ENCODE measurements at places on chromosomes 1 and 21. TPM values are rescaled to one million over a fixed set of nuclear protein-coding genes. Genes with fewer than 3 reads are reported as not detected.

Gene APCS
- not detected for total RNA-seq

GRCh38 chr1:80825067-80825466 is 975.7 kb upstream of the ADGRL2 start:
- H3K4me1 ChIP-seq = no peaks in the 10 kb centered on the region
- no peak overlapping the region for H3K27ac ChIP-seq
- no peak for DNase-seq

GRCh38 chr1:52193985-52194384 is 52.1 kb downstream of the ZFYVE9 start:
- H3K4me1 ChIP-seq = peaks cover 30% of the 10 kb centered on the region
- no peak overlapping the region for H3K4me3 ChIP-seq
- H3K27me3 ChIP-seq = no peaks in the 10 kb centered on the region
- H3K36me3 ChIP-seq = no peaks in the 10 kb centered on the region
- H3K27ac ChIP-seq = no peak overlapping the region
- DNase-seq = no peak

- H3K4me1 ChIP-seq = peaks cover 21% of the 10 kb centered on the region
- H3K4me3 ChIP-seq = no peak overlapping the region
- no peak for DNase-seq
- H3K27me3 ChIP-seq = no peaks in the 10 kb centered on the region
These were observed 26.6 kb downstream of the ZFYVE9 start for GRCh38 chr1:52168373-52169080.

GRCh38 chr1:53986458-53986857 is 31.5 kb downstream of the LDLRAD1 start:
- H3K4me3 ChIP-seq = no peak overlapping the region
- no peak for DNase-seq
- no peaks in the 10 kb centered on the region for H3K4me1 ChIP-seq
- H3K27ac ChIP-seq = no peak overlapping the region
- no peaks in the 10 kb centered on the region for H3K36me3 ChIP-seq

DNA sequence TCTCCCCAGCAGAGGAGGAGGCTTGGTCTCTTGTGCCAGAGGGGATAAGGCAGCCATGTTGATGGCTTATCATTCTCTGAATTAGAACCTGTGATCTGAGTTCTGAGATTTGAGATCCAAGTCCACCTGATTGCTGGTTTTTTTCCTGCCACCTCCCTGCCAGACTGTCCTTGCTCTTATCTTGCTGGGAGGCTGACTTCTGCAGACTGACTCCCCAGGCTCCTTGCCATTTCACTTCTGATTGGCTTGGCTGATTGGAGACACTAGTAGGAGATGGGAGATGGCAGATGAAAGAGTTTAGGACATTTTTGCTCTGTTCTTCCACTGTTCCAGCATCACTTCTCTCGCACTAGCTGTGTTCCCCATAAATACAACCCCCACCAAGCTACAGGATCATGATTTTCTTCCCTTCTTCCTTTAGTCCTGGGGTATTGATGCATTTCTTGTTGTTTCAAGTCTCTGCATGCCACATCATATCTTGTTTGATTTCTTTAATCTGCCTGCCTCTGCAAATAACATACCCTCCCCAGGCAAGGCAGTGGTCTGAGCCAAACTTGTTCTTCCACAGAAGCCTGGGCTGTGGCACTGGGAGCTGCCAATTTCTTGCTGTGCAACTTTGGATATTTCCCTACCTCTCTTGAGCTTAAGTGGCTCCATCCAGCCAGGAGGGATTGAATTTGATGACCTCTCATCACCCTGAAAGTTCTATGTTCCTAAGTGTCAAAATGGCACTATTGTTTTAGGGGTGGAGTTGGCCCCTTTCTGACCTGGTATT is 963 bp upstream of the CYP4B1 start:
- DNase-seq = no peak
- H3K36me3 ChIP-seq = no peaks in the 10 kb centered on the region
- no peak overlapping the region for H3K27ac ChIP-seq
- no peak overlapping the region for H3K4me3 ChIP-seq

- no peaks in the 10 kb centered on the region for H3K4me1 ChIP-seq
- no peaks in the 10 kb centered on the region for H3K27me3 ChIP-seq
- no peaks in the 10 kb centered on the region for H3K36me3 ChIP-seq
- H3K4me3 ChIP-seq = no peak overlapping the region
These were observed 114.3 kb upstream of the ZNF678 start for GRCh38 chr1:227449051-227449450.

DNA sequence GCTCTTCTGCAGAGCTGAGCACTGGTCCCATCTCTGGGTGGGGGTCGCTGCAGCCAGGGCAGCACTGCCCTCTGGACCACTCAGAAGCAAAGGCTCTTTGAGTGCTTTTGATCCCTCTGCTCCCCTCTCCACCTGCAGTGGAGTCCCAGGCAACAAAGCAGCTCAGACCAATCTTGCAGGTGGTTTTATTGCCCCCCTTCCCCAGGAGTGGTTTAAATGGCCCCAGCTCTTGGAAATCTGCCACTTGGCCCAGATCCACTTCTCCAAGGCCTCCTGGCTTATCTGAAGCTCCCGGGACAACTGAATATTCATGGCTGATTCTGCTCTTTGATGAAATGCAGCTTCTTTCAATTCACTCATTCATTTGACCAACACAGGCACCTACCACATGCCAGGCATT is 2.7 kb downstream of the STUM start:
- peaks cover 53% of the 10 kb centered on the region for H3K27me3 ChIP-seq
- no peaks in the 10 kb centered on the region for H3K36me3 ChIP-seq
- no peak overlapping the region for H3K4me3 ChIP-seq
- no peak for DNase-seq
- no peak overlapping the region for H3K27ac ChIP-seq

GRCh38 chr1:42133809-42134526 is 19.2 kb upstream of the GUCA2B start:
- no peaks in the 10 kb centered on the region for H3K36me3 ChIP-seq
- H3K4me3 ChIP-seq = no peak overlapping the region
- no peaks in the 10 kb centered on the region for H3K27me3 ChIP-seq
- H3K27ac ChIP-seq = no peak overlapping the region

Gene SAMD13
- 3.2 TPM for total RNA-seq

- no peak overlapping the region for H3K4me3 ChIP-seq
- DNase-seq = no peak
- peaks cover 2% of the 10 kb centered on the region for H3K27me3 ChIP-seq
- no peaks in the 10 kb centered on the region for H3K4me1 ChIP-seq
- no peak overlapping the region for H3K27ac ChIP-seq
- H3K36me3 ChIP-seq = no peaks in the 10 kb centered on the region
These were observed 24.6 kb upstream of the CASQ2 start for GRCh38 chr1:115793162-115793561.

DNA sequence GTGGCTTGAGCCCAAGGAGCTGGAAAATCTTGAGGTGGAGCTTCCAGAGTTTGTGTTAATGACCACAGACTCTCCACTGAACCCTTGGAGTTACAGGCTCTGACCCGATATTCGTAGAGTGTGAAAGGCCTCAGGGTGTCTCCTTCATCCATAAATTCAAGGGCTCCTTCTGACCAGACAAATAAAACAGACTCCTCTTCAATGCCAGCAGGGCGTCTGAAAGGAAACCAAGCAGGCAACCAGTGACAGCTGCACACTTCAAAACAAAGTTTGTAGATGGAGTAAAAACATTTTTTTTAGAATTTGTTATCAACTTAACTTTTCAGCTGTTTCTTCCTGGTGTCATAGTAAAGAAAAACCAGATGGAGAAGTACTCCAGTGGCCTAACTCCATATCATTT is 161.1 kb downstream of the KCTD3 start:
- H3K36me3 ChIP-seq = no peaks in the 10 kb centered on the region
- no peaks in the 10 kb centered on the region for H3K27me3 ChIP-seq
- H3K27ac ChIP-seq = no peak overlapping the region
- H3K4me1 ChIP-seq = no peaks in the 10 kb centered on the region
- H3K4me3 ChIP-seq = no peak overlapping the region

DNA sequence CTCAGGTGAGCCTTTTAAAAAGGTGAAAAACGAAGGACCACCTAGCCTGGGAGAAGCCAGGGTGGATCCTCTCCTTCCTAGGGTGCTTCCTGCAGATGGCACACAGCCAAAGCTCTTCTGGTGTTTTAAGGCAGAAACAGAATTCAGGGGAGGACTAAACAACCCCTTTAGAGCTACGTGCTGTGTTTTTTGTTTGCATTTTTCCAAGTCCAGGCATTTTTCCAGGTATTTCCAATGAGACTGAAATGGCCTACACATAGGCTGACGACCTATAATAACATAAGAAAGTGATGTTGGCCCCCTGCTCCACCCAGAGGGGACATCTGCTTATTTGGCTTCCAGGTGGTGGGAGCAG is 83.8 kb downstream of the CAPZB start:
- peak overlapping the region; percentile 16 for H3K27ac ChIP-seq
- H3K4me3 ChIP-seq = no peak overlapping the region
- peaks cover 55% of the 10 kb centered on the region for H3K4me1 ChIP-seq
- no peak for DNase-seq
- no peaks in the 10 kb centered on the region for H3K27me3 ChIP-seq
